ENCODE measurements at places on chromosomes 12 and 14. TPM values are rescaled to one million over a fixed set of nuclear protein-coding genes. Genes with fewer than 3 reads are reported as not detected.

DNA sequence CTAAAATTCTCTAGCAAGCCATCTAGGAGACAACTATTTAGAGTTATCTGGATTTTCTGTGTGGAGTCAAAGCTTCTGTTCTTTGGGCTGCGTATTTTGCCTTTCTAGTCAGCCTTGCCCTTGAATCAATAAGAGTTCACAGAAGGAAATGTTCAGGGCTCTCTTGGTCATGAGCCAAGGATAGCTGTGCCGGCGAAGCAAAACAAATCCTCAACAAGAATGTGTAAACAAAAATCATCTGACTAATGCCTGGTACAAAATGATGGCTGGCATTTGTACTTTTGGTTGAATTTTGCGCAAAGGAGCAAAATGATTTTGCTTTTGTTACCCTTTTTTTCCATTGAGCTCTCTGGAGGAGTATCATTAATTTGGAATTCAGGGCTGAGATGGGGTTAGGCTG lies 171.1 kb downstream of the DACT1 start:
- no peak for DNase-seq

DNA sequence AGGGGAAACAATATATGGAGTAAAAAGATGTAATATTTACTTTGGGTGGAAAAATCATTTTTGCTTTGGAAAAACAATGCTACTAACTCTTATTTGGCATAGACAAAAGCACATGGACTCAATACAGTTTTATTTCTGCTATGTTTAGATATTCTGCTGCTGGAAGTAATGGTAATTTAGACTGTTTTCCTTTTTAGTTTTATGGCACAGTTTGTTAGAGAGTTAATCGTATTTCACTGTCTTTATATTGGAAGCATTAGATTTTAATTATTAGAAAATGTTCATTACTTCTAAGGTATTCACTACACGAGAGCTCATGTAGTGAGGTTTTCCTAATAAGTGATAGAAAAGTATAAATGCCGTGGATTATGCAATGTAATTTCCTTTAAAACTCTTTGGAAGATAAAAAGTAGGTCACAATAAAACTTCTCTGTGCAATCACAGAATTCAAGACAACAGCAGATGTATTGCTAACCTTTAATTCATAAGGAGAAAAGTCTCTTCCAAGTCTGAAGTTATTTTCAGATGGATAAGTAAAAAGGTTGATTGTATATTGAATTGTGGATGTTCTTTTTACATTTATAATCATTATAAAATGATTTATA lies 851.8 kb downstream of the TMTC2 start:
- no peak for DNase-seq

DNA sequence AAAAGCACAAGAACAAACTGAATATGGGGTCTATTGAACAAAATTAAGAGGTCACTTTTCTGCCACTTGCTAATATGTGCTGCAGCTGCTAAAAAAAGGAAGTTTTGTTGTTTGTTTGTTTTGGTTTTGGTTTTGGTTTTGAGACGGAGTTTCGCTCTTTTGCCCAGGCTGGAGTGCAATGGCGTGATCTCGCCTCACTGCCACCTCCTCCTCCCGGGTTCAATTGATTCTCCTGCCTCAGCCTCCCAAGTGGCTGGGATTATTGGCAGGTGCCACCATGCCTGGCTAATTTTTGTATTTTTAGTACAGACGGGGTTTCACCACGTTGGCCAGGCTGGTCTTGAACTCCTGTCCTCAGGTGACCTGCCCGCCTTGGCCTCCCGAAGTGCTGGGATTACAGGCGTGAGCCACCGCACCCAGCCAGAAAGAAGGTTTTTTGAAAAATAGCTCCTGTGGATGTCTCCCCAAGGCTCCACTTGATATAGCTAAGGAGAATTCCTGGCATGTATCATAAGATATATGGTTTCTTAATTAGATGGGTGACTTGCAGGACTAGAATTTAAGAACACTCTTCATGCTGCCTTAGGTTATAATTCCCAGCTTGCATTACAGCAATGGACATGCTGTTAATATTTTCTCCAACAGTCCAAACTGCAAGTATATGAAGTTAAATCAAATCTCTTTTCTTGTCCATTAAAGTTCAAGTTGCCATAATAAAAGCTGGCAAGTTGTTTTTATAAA lies 237.6 kb upstream of the AMIGO2 start:
- DNase-seq: no peak

DNA sequence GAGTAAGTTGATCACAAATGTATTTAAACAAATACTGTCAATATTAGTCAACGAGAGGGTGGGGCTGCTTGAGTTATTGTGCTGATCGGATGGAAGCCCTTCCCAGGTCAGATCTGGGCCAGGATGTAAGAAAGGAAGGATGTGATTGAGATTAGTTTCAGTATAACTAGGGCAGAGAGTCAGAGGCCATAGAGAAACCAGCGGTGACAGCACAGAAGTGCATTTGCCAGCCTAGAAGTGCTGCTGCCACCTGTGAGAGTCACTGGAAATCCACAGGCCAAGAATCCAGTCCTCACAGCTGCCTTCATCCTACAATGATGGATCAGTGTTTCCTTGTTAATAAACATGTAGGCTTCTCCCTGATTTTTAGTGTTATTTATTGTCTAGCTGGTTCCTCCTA lies 9.8 kb upstream of the FERMT2 start:
- DNase-seq: no peak

GRCh38 chr14:88299865-88300530 lies 23.1 kb downstream of the KCNK10 start:
- DNase-seq: no peak

DNA sequence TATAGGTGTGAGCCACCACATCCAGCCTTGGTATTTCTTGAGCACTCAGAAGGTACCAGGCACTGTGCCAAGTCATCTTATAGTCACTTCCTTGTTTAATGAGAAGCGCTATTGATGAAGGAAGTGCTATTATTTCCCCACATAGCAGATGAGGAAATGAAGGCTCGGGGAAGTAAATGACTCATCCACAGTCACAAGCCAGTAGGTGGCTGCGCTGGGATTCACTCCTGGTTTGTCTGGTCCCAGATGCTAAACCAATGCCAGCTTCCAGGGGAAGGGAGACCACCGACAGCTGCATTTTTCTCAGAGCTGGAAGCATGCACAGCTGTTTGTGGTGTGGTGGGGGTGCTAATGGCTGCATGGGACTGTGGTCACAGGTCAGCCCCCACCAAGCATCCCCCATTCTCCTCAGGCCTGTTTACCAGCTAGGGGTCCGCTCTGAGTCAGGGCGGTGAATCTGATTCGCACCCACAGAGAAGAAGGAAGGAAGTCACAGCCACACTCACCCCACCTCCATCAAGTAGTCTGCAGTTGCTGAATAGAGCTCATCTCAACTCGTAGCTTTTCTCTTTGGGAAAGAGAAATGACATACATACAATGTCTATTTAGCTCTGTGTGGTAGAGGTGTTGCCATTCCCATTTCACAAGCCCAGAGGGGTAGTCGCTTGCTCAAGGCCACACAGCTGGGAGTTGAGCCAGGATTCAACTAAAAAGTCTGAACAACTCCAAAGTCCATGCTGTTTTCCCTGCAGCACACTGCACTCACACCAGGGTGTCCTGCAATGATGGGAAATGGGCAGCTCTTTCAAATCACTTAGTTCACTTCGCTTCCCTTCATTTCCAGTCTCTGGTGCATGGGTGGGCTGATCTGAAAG lies 6.3 kb upstream of the LTBP2 start:
- DNase-seq: no peak

DNA sequence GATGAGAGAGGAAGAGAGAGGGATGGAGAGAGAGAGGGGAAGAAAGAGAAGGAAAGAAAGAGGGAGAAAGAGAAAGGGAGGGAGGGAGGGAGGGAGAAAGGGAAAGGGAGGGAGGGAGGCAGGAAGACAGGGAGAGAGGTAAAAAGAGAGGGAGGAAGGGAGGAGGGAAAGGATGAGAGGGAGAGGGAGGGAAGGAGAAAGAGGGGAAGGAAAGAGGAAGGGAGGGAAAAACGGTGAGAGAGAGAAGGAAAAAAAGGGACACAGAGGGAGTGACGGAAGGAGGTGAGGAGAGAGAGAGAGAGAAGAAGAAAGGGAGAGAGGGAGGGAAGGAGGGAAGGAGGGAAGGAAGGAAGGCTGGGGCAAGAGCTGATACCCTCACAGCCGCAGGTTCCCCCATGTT lies 56.8 kb downstream of the FOXN3 start:
- DNase-seq: no peak

The PZP gene
- 0.12 TPM for total RNA-seq

The SLC39A2 gene
- 4.5 TPM for total RNA-seq

The HNRNPC gene
- total RNA-seq: 692 TPM
